ENCODE measurements at places on chromosomes 13 and 19.

DNA sequence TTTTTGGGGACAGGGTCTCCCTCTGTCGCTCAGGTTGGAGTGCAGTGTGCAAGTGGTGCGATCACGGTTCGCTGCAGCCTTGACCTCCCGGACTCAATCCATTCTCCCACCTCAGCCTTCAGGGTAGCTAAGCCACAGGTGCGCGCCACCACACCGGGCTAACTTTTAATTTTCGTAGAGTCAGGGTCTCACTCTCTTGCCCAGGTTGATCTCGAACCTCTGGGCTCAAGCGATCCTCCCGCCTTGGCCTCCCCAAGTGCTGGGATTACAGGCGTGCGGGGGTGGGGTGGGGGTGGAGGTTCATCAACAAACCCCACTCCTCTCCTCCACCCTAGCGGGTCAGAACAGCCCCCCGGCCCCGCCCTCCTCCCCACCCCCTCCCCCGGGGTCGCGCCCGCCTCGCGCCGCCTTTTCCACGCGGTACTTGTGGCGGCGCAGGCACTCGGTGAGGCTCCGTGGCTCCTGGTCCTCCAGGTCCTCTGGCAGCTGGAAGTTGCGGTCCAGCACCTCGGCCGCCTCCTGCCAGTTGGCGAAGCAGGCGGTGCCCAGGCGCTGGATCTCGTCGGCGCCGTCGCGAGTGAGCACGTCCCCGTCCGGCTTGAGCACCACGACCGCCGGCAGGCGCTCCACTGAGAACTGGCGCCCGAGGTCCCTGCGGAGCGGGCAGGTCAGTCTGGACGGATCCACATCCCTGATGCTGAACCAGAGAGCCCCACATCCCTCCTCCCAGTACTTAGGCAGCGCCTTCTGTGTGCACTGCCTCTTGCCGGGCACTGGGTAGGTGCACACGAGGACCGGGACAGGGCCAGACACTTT is 5.2 kb downstream of the NXNL1 start:
- DNase-seq, result no peak

- DNase-seq, result peak; percentile 87
These were observed 154.9 kb downstream of the TM9SF2 start for GRCh38 chr13:99656092-99656745.

- peak; percentile 72 for DNase-seq
These were observed 141.4 kb upstream of the SGCG start for GRCh38 chr13:23039266-23039935.

- peak; percentile 77 for DNase-seq
These were observed 7.6 kb downstream of the CAPN12 start for GRCh38 chr19:38736413-38737280.

- peak; percentile 82 for DNase-seq
These were observed 547.0 kb upstream of the SLITRK5 start for GRCh38 chr13:87123987-87124784.

- no peak for DNase-seq
These were observed 1.9 kb downstream of the C19orf81 start for GRCh38 chr19:50651174-50651573.

DNA sequence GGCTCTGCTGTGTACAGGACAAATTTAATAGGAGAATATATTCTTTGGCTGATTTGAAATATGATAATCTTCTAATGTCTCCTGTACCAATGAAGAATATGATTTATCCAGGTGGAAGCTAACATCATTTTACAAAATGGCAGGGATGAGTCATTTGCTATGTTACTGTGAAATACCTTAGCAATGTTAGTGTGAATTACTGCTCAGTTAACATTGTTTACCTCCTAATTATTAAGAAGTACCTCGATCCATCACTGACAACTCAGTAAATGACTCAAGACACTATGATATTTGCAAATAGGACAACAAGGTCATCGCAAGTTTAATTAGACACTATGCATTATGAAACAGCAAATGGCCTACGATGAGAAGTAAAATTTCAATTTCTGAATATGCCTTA is 309.1 kb upstream of the EDNRB start:
- DNase-seq, result no peak

DNA sequence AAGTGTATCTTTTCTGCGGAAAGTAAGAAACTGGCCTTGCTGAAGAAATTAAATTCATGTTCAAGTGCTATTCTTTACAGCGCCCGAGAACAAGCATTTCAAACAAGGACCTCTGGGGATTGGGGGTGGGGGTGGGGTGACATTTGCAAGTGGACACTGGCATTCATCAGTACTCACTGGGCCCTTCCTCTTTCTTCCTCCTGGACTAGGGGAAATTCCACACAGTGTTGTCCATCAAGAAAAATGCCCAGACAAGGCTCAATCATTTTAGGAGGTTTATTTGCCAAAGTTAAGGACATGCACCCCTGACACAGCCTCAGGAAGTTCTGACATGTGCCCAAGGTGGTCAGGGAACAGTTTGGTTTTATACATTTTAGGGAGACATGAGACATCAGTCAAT is 22.9 kb upstream of the OR10H1 start:
- DNase-seq, result no peak

- DNase-seq, result no peak
These were observed 180.5 kb downstream of the EFNB2 start for GRCh38 chr13:106354961-106355360.

GRCh38 chr19:32863841-32864240 is 5.7 kb downstream of the SLC7A9 start:
- no peak for DNase-seq

DNA sequence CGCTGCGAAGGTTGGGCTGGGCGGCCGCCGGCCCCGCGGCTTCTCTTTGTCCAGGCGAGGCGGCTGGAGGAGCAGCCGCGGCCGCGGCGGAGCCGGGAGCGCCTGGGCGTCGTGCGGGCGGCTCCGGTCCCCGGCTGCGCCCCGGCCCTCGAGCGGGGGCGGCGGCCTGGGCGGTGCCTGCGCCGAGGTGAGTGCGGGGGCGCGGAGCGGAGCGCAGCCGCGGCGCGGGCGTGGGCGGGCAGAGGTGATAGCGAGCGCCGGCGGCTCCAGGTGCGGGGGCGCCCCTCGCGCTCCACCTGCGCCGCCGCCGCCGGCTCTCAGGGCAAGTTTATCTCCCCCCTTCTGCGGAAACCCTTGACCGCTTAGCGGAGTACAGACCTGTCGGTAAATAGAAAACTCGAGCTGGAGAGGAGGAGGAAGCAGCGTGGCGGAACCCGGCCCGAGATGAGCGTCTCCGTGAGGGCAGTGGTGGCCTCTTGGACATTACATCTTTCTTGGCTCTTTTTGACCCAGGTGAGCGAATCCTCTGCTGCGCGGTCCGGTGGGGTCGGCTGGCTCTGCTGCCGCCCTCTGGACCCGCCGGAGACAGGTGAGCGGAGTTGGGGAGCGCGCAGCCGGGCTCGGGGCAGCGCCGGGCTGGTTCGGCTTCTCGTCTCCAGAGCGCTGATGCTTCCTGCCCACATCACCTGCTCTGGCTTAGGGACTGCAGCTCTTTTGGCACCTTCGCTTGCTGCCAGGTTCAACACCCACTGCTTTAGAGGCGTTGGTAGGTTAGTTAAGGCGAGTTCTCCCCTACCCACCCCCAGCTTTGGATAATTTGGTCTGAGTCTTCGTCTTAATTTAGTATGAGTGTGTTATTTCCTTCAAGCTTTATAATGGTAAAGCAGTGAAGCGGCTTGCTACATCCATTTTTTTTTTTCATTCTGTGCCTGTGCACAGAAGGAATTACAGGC is at the start of gene MTUS2:
TSS of gene MTUS2 (plus strand) at position 241 of the 953 bp plus-strand sequence.
- no peak for DNase-seq

DNA sequence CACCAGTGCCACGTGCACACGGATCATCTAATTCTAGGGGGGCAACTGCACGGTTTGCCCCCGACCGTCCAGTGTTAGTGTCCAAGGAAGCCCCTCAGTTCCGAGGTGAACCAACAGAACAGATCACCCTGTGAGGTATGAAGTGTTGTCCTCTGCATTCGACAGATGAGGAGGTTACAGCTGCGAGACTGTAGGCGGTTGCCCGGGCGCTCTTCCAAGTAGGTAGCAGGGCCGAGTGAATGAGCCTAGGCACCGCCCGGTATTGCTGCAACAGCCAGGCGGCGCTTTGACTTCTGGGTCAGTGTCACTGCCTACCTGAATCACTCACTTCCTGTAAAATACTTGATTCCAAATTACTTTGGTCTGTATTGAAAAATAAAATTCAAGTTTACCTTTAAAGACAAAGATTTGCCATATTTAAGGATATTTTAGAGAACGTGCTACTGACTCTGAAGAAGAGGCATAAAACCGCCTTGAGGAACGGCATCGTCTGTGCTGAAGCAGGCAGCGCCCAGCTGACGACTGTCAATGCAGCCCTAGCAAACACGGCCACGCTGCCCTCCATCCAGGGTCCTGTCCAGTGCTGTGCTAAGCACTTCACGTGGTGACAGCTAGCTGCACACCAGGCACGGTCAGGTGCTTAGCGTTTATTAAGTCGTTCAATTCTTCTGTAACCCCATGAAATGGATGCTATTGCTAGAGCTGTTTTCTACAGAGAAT is 19.3 kb upstream of the RASA3 start:
- DNase-seq, result peak; percentile 75

- DNase-seq, result no peak
These were observed 2301.2 kb downstream of the PCDH9 start for GRCh38 chr13:64928696-64929499.

DNA sequence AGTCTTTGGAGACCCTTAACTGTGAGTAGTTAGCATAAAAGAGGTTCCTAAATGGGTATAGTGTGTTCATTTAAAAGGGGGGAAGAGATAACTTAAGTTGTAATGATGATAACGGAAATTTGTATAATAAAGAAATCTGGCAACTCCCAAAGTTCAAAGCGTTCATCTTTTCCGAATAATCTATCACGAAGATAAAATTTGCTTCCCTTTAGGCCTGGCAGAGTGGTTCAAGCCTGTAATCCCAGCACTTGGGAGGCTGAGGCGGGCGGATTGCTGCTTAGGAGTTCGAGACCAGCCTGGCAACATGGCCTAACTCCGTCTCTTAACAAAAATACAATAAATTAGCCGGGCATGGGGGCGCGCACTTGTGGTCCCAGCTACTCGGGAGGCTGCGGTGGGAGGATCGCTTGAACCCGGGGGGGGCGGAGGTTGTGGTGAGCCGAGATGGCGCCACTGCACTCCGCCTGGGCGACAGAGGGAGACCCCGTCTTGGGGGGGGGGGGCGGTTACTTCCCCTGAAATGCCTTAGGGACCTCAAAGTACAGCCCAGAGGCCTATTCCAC is 934 bp downstream of the N4BP2L2 start:
- DNase-seq, result no peak

DNA sequence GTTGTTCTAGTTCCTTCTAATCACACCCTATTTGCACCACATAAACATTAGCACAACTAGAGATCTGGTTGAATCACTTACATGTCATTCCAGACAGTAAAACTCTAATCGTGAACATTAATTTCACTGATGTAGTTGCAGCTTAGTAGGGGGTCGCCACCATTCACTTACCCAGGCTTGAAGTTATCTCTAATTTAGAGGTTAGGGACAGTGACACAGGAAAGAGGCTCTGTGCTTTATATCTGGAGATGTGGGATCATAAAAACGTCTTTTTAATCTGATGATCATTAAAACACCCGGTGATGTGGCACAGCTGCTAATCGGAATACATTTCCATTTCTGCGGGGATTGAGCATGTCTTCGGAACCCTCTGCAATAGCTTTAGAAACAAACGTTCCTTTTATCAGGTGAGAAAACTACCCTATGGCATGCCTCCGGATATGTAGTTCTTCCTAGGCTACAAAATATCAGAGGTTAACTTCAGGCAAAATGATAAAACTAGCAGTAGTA is 523.0 kb downstream of the MYO16 start:
- no peak for DNase-seq

DNA sequence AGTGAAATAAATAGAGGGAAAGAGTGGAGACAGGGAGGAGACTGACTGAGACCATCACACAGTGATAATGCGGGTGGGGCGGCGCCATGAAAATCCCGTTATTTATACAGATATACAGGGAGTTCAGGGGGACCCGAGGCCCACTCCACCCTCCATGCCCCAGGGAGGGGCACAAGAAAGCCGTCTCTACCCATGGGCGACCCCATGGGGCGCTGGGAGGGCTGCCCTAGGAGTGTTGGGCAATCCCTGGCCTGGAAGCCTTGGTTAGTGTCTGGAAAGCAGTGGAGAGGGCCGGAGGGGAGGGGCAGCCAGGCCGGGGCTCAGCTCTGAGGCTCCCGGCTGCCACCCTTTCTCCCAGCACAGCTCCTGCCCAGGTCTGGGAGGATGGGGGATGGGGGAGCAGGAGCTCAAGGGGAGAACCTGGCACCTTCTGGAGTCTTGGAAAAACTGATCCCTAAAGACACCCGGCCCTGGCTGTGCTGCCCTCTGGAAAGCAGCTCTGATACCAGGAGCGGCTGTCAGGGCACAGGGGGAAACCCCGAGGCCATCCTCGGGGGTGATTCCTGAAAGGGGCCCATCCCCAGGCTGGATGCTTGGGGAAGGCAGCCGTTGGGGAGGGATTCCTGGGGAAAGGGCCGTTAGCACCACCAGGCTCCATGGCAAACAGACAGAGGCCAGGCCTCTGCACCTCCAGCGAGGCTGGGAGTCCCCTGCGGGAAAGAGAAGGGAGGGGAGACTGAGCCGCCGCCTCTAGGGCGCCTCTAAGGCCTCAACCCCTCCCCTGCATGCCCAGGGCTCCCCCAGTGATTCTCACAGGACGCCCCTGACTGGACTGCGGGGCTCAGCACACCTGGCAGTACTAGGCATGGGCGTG is 3.0 kb upstream of the PRKD2 start:
- no peak for DNase-seq

GRCh38 chr13:89577301-89577700 is 1770.2 kb upstream of the MIR17HG start:
- DNase-seq, result no peak

- DNase-seq, result no peak
These were observed 14.8 kb downstream of the SLC8A2 start for GRCh38 chr19:47456721-47457474.

- peak; percentile 53 for DNase-seq
These were observed 1.2 kb upstream of the ZNF574 start for GRCh38 chr19:42074513-42075363.

- DNase-seq, result no peak
These were observed 30.3 kb downstream of the AP1M1 start for GRCh38 chr19:16227837-16228636.

DNA sequence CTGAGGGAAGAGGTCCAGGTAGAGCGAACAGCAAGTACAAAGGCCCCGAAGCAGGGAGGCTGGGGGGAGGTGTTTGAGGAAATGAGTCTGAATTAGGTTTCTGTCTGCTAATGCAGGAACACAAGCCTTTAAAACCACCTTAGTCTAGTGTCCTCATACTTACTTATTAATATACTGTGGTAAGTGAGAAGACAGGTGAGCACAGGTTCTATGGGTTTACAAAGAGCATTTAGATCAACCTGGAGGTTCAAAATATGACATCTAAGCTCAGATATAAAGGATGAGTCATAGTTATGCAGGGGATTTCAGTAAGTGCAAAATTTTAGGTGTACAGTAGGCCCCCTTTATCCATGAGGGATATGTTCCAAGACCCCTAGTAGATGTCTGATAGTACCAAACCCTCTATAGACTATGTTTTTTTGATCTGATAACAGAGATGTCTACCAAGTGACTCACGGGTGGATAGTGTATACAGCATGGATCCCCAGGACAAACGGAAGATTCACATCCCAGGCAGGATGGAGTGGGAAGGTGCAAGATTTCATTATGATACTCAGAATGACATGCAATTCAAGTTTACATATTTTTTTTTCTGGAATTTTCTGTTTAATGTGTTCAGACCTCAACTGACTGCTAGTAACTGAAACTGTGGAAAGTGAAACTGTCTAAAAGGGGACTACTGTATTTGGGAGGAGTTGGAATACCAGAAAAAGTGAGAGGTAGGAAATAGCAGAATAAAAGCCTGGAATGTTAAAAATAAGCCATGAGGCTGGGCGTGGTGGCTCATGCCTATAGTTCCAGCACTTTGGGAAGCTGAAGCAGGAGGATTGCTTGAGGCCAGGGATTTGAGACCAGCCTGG is 18.2 kb upstream of the MED4 start:
- DNase-seq, result no peak
